NCI-H187 treated with DMSO at 0.1 percent for 48 hours (cell line): ENCODE measurements at places on chromosomes 12 and 14.

DNA sequence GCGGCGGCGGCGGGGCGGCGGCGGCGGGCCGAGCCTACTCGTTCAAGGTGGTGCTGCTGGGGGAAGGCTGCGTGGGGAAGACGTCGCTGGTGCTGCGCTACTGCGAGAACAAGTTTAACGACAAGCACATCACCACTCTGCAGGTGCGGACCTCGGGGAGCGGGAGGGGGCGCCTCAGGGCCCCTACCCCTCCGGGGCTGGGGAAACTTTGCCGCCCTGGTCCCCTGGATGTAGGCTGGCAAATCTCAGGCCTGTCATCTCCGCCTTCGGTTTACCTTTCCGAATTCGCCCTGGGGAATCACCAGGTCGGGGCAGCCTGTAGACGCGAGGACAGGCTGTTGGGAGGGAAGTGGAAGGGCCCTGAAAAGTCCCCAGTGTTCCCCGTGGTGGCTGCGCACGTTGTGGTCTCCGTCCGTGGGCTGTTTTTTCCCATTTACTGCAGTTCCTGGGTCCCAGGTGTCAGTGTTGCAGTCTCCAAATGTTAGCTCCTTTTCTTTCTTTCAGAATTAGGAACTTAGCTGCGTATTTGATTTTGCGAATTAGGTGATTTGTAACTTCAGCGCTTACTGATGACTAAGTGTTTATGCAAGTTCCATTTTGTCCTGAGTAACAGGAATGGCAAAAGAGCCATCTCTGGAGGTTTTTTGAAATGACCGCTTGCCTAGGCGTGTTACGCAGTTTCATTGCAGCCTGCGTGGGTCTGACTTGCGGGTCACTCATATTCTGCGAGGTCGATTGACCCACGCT, 656 bp downstream of the RAB21 start:
- no peak for DNase-seq

DNA sequence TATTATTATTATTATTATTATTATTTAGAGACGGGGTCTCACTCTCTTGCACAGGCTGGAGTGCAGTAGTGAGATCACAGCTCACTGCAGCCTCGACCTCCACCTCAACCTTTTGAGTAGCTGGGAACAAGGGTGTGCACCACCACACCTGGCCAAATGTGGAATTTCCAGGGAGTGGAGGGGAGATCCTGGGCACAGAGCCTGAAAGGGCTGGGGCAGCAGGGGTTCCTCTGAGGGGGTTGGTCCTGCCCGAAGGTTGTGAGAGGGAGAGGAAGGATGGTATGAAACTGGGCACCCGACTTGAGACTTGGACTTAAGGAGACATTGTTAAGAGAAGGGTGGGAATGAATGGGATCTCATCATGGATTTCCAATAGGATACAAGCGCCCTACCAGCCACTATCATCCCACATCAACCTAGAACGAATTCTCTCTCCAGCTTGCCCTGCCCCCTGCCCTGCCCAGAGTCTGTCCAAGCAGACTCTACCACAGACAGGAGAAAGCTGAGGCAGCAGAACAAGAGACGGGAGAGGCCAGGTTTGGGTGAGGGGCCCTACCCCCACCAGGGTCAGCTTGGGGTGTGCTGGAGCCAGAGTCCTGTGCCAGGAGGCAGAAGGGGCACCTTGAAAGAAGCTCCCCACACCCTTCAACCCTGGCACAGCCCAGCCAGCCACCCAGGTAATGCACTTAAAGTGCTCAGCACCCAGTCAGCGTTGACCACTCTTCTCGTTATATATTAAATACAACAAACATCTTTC, 2.4 kb upstream of the DYNC1H1 start:
- DNase-seq, result no peak

GRCh38 chr12:106378788-106379187, 21.2 kb downstream of the POLR3B start:
- no peak for DNase-seq

GRCh38 chr12:68620519-68621471, 10.1 kb downstream of the RAP1B start:
- DNase-seq, result no peak

DNA sequence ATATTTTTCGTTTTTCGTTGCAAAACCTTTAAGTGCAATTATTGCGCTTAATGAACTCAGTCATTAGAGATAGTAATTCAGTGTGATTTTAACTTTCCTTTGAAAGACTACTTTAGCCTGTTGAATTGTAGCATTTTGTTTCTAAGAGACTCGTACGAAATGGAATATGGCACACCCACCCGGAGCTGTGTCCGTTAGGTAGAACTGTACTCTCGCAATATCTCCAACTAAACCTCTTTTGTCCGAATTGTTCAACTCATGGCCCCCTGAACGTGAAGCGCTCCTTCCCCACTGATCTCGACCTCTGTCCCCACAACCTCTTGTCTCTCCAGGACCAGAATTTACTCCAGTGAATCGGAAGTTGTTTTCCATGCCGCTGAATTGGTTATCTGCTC, 800 bp downstream of the PCNX4 start:
- no peak for DNase-seq

DNA sequence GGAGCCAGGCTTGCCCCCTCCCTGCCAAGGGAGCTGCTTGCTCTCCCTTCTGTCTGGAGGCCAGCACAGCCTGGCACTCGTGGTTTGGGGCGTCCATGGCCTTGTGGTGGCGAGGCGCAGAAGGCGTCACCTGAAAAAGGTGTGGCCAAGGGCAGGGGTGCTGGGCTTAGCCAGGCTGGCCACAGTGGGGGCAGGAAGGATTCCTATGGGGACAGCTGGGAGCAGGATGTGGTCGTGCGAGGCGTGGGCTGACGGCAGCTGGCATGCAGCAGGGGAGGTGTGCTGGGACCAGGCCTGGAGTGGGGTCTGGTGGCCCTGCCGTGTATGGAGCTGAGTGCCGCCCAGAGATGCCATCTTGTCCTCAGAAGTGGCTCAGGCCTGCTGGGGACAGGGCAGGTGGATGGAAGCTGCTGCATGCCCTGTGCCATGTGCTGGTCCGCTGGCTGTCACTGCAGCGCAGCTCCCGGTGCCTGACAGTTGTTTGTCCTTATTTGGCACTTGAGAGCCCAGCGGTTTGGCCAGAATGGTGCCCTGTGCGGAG, 30.0 kb downstream of the SH2B3 start:
- no peak for DNase-seq

DNA sequence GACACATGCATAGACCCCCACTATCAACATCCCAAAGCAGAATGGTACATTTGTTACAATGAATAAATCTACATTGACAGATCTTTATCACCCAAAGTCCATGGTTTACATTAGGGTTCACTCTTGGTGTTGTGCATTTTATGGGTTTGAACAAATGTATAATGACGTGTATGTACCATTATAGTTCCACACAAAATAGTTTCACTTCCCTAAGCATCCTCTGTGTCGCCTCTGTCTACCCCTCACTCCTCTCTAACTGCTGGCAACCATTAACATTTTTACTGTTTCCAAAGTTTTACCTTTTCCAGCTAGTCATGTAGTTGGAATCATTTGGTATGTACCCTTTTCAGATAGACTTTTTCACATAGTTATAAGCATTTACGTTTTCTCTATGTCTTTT, 69.5 kb upstream of the LMO3 start:
- DNase-seq, result no peak

- DNase-seq, result no peak
These were observed 19.0 kb upstream of the CLEC2A start for GRCh38 chr12:9951026-9951675.

DNA sequence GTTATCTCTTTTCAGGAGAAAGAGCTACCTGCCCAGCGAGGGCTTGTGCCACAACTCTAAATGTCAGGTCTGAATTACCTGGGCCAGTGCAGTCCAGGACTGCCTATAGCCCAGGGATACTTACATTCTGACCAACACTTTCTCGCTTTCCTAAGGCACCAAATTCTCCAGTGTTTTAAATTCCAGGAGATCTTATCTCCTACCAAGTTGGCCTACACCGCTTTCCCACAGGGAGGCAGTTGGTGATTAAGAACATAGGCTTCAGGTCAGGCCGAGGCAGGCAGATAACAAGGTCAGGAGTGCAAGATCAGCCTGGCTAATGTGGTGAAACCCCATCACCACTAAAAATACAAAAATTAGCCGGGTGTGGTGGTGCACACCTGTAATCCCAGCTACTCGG, 41.1 kb downstream of the RPS29 start:
- no peak for DNase-seq

DNA sequence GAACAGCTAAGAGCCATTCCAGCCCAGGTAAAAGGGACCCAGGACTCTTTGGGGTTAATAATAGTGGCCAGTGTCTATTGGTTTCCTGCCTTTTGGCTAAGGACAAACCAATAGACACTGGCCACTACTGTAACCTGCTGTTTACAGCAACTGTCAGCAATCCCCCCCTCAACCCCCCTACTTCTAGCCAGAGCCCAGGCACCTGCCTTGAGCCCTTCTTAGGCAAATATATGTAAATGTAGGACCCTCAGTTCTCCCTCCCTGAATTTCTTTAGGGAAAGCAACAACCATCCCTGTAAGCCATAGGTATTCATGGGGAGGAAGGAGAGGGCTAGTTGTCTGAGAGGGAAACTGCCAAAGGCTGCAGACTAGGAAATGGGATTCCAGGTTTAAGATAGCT, 22.3 kb downstream of the HOXC4 start:
- no peak for DNase-seq

GRCh38 chr14:101604935-101605780, 43.9 kb downstream of the DIO3 start:
- no peak for DNase-seq

DNA sequence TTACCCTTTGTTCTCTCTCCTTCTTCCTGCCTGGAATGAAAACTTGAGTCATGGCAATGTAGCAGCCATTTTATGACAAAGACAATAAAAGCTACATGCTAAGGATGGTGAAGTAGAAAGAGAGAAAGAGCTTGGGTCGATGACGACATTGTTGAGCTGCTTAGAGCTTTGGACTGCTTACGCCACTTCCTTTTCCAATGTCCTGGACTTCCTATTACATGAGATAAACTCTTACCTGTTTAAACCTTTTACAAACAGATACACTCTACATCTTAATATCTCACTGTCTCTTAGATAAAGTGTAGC, 70.1 kb downstream of the PEBP1 start:
- no peak for DNase-seq

GRCh38 chr14:69680297-69680696, 68.9 kb downstream of the SUSD6 start:
- DNase-seq, result no peak

GRCh38 chr12:100553936-100554335, 19.5 kb upstream of the GAS2L3 start:
- DNase-seq, result no peak

GRCh38 chr14:80930836-80931389, 10.6 kb downstream of the CEP128 start:
- no peak for DNase-seq

GRCh38 chr12:12975322-12976077, 23.5 kb upstream of the GPRC5D start:
- no peak for DNase-seq

DNA sequence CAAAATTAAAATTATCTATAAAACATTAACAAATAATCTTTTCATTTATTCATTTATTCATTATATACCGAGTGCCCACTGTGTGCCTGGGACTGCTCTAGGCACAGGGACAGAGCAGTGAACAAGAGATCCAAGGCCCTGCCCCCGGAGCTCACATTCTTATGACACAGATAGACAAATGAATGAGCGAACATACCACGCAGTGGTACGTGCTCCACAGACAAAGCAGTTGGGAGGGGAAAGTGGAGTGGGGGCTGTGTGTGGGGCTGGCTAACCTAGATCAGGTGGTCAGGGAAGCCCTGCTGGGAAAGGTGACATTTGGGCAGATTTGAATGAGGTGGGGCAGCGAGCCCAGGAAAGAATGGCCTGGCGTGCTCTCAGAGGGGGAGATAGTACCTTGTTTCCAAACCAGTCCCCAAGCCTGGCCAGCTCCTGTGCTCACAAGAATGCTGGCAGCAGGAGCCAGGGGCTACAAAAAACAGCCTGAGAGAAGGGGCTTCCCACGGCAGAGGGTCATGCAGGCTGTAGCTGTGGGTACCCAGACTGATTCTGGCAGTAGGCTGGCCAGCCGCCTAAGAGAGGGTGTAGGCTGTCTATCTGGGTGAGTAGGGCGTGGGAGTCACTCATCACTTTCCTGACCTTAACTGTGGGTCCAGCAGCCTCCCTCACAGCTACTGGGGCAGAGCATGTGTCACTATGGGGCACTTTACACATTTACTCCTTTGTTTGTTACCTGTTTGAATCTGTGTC, 57.8 kb upstream of the ACTN1 start:
- no peak for DNase-seq

DNA sequence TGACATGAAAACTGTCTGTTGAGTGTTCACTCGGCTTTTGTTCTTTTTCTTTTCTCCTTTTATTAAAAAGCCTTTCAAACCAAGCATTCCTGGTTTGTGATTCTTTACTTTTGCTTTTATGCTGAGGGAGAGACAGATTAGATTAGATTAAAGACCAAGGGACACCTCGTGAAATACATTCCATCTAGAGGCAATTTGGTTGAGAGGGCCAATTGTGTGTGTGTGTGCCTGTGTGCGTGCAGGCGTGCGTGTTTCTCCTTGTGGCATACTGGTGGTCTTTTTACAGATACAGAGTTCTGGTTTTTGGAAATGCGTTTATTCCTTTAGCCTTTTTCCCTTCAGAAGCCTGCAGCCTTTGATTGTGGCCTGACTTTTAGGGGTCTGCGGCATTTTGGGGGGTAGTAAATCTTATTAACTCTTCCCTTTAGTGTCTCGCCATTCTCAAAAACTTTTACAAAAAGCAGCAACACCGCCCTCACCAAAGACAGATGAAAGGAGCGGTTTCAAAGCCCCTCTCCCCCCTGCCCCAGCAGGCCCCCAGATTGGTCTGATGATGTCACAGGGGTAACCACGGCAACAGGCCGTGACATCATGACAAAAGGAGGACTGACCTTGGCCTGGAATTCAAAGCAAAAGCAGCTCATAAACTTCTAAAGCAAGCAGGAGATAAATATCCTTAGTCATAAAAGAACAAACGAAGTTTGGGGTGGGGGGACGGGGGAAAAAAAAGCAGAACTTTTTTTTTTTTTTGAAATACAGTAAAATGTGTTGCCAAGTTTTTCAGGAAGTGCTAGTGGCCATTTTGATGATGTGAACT, 84.1 kb upstream of the TBX3 start:
- no peak for DNase-seq

DNA sequence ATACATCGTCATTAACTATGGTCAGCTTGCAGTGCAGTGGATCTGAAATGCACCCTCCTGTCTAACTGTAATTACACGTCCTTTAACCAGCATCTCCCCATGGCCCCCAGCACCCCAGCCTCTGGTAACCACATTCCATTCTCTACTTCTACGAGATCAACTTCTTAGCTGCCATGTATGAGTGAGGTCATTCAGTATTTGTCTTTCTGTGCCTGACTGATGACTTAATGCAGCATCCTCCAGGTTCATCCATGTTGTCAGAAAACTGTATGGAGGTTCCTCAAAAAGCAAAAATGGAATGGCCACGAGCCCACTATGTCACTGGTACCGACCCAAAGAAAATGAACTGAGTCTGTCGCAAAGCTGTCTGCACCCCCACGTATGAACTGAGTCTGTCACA, 107.3 kb downstream of the RIMBP2 start:
- no peak for DNase-seq
